ENCODE measurements at places on chromosomes 3 and 15.

- DNase-seq, result no peak
These were observed 5.2 kb upstream of the GJD2 start for GRCh38 chr15:34759992-34760391.

DNA sequence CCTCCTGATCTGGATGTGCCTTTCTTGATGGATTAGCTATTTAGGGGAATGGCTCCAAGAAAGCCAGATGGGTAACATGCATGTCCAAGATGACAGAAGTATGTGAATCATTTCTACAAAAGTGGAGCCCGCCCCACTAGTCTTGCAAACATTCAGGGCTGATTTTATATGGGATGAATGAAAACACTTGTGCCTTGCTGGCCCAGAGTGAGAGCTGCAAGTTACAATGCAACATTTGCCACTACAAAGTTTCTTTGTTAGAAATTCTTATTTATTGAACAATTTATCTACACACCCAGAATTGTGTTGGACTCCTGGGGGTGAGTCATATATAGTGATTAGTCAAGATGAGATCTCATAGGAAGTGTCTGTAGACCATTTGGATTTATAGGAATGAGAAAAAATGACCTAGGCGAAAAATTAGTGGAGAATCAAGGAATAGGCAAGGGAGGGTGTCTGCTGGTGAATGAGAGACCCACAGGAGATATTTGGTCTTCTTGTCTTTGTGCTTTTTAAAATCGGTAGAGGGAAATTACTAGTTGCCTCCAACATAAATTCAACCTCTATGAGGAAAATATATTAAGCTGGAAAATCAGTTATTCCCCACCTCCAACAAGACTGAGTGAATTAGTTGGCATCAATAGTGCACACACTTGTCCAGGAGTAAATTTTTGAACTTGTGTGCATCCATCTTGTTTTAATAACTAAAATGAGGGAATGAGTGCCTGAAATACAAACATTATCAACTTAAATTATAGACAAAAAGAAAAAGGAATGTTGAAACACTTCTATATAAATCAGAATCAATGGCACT lies 53.5 kb upstream of the DCBLD2 start:
- no peak for DNase-seq

GRCh38 chr15:48868536-48868935 lies 9.4 kb upstream of the EID1 start:
- DNase-seq, result no peak

GRCh38 chr3:110307065-110307809 lies 764.4 kb upstream of the NECTIN3 start:
- DNase-seq, result no peak

DNA sequence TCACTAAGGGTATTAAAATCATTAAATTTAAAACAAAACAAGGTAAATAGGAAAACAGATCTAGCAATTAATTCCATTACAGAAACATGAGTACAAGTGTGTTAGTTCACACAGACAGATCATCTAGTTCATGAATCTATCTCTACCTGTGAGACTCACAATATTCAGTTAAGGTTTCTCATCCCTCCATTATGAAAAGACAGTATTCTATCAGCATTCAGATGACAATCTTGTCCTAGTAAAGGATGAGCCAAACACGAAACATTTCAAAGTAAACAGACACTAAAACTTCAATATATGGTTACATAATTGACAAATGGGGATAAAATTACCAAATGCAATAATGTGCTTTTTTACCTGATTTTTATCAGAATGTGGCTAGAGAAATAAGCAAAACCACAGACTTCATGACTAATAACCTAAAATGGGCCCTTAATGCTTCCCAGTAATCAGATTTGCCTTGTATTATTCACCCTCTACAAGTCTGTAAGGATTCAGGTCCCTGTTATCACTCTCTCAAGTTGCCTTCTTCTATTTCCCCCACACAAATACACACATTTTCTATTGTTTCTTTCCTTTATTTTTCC lies 126.8 kb downstream of the DLG1 start:
- no peak for DNase-seq

DNA sequence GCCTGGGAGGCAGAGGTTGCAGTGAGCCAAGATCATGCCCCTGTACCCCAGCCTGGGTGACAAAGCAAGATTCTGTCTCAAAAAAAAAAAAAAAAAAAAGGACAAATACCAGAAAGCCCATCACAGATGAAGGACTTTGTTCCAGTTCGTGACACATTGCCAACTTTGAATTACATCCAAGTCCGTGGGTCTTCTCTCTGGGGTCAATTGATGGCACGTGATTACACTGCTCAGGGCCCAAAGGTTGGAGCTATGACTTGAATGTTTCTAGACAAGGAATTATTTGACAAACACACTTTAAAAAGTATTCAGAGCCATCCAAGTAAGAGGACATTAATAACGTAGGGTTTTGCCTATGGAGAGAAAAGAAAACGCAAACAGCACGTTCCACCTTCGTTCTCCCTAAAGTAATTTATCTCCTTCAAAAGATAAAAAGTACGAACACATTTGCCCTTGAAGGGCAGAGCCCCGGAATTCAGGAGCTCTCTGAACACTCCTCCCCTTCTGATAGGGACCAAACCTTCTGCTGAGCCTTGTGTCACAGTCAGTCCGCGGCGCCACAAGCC lies 31.3 kb upstream of the ST3GAL6 start:
- no peak for DNase-seq

DNA sequence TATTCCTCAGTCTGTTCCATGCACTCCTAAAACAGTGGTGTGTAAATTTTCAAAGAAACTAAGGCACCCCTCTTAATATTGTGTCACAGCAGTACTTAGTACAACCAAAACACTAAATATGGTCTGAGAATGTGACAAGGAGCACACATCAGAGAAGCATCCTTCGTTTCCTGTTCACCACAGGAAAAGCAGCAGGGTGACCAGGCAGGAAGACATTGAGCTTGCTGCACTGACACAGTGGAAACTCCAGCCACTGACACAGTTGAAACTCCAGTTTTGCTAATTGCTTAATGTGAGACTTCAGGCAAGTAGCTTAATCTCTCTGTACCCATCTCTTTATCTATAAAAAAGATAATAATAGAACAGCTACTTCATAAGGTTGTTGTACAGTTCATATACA lies 353.0 kb upstream of the RORA start:
- no peak for DNase-seq

- DNase-seq, result no peak
These were observed 40.0 kb upstream of the SCAANT1 start for GRCh38 chr3:63952248-63952594.

DNA sequence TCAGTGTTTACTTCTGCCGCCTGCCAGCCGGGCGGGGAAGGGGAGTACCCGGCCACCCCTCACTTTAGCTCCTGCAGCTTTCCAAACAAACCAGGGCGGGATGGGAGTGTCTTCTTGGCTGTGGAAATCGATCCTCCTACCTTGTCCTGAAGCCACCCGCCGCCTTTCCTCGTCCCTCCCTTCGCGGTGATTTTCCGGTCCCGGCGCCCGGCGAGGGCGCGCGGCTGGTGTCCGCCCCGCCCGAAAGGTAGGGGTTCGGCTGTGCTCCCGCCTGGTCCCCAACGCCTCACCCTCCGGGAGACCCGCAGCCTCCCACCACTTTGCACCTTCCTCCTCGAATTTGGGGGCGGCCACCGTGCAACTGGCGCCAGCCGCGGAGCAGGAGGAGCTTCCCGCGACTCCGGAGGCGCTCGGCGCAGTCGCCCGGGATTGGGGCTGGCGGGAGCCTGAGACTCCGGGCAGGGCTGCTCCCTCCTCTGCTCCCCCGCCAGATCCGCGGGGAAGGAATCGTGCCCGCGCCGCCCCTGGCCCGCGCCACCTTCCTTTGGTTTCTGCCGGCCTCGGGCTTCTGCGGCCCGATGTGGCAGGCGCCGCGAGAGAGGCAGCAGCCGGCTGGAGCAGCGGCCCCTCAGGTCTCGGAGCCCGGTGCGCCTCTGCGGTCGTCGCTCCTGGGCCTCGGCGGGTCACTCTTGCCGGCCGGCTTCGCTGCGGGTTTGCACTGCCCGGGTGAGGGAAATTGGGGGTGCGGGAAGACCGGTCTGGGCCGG lies 30.7 kb upstream of the ST3GAL6 start:
- DNase-seq, result peak; percentile 67

- no peak for DNase-seq
These were observed 70.2 kb upstream of the BFSP2 start for GRCh38 chr3:133329626-133330025.

GRCh38 chr15:45704329-45705249 lies 69.8 kb downstream of the SQOR start:
- no peak for DNase-seq

DNA sequence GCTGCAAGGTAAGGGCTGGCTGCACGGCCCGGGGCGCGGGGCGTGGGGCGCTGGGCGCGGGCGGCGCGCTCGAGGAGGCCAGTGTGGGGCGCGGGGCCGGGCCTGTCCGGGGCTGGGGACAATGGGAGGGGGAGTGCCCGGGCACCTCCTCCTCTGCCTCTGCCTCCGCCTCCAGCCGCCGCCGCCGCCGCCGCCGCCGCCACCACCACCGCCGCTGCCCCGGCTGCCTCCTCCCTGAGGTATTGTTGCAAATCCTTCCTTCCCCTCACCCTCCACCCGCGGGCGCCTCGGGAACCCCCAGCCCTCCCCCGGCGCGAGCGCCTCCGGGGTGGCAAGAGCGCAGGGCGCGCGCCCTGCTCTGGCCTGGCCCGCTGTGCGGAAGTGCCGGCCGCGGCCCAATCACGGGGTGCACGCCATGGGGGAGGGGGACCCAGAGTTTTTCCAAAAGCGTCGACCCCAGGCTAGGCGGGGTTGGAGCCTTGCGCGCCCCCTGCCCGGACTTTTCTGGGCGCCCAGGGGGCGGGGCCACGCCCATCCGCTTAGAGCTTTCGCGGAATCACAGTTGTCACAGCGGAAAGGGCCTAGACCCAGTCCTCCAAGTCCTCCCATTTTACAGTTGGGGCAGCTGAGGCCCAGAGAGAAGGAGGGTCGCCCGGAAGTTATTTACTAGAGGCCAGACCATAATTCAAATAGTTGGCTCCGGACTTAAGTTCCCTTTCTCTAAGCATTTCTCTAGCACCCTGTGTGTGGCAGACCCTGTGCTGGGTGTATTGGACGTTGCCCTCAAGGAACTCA lies at the start of gene LPP:
Gene LPP, plus strand, starts transcription at position 144 of the 795 bp plus-strand sequence. CDS start 251,964 bp downstream, outside the sequence.
- no peak for DNase-seq

DNA sequence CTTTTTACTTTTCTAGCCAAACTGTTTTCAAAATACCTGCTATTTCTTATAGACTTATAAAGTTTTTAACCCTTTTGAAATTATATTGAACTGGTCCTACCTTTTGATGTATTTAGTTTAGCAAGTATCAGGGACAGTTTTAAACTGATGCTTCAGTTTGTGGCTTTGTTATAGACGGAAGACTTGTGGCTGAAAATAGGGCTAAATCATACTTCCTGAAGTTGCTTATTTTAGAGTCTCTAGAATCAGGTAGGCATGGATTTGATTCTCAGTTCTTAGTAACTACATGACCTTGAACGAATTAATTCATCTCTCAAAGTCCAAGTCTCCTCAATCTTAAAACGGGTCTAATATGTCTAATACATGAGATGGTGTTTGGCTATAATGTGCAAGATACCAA lies 322.8 kb downstream of the RAP2B start:
- no peak for DNase-seq

DNA sequence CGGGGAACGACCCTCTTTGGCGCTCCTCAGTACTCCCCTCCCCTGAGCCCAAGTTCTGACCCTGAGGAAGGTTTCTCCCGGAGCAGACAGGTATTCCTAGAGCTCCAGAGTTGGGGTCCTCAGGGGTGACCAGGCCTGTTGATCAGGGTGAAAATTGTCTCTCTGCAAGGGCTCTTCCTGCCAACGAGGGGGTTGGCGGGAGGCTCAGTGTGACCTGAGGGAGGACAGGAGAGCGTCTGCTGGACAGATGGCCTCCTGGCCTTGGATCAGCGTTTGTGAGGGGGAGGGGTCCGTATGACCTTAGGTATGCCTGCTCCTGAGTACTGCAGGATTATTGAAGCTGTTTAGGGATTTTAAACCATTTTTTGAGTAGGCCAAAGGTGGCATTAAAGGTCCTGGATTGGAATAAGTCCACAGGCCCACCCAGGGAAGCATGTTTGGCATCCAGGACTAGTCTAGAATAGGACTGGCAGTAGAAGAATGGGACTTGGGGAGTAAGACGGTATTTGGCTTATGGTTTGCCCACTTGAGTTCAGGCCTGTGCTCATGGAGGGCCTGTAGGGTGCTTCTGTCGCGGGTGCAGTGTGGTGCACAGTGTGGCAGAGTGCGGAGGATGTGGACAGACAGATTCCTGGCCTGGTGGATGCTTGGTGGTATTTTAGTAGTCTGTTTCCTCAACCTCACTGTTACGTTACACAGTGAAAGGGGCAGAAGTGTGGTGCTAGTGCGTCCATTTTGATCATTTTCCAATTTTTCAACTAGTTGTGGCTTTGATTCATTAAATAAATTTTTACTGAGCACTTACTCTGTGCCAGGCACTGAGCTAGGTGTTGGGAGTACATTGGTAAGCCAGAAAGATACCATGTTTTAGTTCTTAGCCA lies 959 bp downstream of the ZNF592 start:
- DNase-seq, result peak; percentile 68

DNA sequence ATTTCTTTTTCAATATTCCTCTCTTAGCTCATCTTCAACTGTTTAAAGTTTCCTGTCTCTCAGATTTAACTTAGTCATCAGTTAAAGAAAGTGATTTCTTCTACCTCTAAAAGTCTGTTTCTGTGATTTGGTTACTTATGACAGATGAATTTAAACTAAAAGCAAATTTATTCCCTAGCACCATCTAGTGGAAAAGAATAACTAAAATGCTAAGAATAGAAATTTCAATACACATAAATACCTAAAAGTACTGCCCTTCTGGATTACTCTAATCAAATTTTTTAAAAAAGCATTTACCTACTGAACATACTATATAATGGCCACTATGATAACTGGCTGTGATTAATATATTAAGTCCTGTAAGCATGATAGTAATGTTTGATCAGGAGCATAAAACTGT lies 14.0 kb upstream of the ZCWPW2 start:
- no peak for DNase-seq

DNA sequence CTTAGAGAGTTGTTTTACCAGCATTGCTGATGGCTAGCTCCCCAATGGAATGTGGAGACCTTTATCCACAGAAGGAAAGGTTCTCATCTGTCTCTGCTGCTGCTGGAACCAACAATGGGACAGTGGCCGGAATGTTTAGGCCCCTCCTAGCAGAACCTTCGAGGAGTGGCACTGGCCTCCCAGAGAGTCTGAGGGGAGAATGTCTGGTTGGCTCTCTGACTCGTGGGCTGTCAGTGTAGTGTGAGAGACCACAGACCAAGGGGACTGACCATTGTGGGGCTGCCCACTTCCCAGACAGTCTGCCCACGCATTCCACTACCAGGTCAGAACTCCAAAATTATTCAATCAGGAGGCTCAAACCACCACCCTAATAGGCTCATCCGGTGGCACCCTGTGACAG lies 5.1 kb downstream of the RASL12 start:
- DNase-seq, result no peak

- no peak for DNase-seq
These were observed 33.4 kb upstream of the RARRES1 start for GRCh38 chr3:158765518-158766205.

DNA sequence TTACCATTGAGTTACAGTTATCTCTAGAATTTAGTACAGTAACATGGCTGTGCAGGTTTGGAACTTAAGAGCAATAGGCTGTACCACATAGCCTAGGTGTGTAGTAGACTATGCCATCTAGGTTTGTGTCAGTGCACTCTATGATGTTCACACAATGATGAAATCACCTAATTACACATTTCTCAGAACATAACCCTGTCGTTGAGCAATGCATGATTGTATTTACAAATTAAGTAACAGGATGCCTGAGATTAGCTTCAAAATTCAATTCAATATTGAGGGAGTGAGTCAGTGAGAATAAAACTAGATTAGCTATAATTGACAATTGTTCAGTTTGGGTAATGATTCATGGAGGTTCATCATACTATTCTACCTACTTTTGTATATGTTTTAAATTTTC lies 633.8 kb downstream of the IGSF11 start:
- DNase-seq, result no peak
